Naive thymus-derived CD4-positive, alpha-beta T cell (primary cell): ENCODE measurements at places on chromosomes 5 and 9.

DNA sequence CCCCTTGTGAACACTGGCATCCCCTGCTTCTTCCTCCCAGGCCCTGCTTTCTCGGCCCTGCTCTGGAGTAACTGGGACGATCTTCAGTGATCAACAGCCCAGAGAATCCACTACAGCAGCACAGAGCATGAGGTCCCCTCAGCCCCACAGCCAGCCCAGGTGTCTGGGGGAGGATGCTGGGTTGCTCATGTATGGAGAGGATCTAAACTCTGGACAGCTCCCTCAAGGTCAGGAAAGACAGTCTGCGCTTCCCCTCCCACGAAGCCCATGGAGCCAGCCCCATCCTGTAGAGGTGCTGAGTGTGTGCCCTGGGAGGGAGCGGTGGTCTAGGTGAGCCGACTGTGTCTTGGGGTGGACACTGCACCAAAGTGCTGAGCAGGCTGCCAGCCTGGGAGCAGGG lies 190.2 kb downstream of the GABBR2 start:
- no peak for DNase-seq

GRCh38 chr5:73129143-73129542 lies 8.8 kb downstream of the TMEM171 start:
- DNase-seq, result no peak

- DNase-seq, result peak; percentile 50
Observed at GRCh38 chr5:53481887-53482716, 1.7 kb downstream of the FST start.

GRCh38 chr5:140806834-140807775 lies at the start of gene PCDHA4:
TSS of gene PCDHA4 (plus strand) at chr5:140807068.
- DNase-seq, result no peak

GRCh38 chr9:90967145-90967538 lies 165.5 kb downstream of the SYK start:
- DNase-seq, result no peak

DNA sequence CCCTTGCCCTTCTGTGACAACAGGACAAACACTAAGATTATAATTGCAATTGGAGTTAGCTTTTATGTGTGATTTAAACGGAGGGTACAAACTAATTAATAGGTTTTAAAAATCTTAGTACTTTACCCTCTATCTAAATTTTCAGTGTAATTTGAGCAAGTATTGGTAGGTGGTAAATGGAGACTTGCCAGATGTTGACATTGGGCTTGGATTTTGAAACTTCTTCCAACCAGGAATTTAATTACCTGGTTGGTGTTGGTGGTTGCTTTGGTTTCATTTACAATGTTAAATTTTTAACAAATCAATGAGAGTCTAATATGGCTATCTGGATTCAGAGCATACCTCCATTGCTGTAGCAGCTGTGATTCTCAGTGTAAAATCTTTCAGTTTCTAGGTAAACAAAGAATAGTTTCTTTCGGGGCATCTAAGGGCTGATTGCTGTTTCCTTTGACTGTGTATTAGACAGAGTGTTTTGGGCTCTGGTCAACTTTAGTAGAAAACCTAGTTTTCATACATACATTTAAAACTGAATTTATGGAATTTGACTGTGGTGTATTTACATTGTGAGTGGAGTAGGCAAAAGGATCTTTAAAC lies 1.9 kb downstream of the DAPK1 start:
- no peak for DNase-seq

DNA sequence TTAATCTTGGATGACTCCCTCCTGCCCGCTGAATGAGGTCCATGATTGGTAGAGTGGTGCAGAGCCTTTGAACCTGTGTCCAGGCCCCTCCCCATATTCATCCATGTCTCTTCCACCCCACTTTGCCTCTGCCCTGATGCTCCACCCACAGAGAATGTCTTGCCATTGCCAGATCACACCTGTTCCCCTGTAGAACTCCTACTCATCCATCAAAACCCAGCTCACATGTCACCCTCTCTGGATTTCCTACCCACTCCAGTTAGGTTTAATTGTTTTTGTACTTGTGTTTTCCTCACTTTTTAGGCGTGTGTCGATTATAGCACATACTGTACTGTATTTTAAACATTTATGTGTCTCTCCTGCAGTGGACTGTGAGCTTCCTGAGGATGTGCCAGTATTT lies 107.0 kb upstream of the CTSL start:
- no peak for DNase-seq

GRCh38 chr5:102231693-102232619 lies 64.1 kb downstream of the SLCO4C1 start:
- no peak for DNase-seq

DNA sequence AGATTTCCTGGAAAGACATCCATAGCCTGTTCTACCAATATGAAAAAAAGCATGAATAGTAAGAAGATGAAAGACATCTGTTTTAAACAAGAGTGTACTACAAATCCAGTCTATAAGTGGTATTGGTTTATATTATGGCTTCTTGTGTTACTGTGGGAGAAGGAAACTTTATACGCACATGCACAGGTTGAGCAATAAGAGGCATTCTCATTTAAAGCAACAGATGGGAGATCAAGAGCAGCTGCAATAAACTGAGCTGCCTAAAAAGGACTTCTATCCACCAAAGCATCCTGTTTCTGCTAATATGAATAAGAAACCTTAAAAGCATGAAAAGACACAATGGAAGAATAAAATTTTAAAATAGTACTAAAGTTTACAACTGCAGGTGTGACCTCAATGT lies 8.6 kb upstream of the PCDHB1 start:
- no peak for DNase-seq

DNA sequence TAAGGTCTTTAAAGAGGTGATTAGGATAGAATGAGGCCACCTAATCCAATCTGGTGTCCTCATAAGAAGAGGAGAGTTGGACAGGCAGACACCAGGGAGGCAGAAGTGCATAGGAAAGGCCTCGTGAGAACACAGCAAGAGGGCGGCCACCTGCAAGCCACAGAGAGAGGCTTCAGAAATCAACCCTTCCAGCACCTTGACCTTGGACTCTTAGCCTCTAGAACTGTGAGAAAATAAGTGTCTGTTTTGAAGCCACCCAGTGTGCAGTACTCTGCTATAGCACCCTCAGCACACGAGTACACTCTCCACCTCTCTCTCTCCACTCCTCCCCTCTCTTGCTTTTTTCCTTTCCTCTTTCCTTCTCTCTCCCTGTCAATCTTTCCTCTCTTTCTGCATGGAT lies 26.8 kb downstream of the NIPAL4 start:
- no peak for DNase-seq

GRCh38 chr9:86515221-86515620 lies 161.0 kb upstream of the TUT7 start:
- DNase-seq, result no peak

GRCh38 chr5:38709678-38710306 lies 136.0 kb upstream of the OSMR start:
- no peak for DNase-seq

DNA sequence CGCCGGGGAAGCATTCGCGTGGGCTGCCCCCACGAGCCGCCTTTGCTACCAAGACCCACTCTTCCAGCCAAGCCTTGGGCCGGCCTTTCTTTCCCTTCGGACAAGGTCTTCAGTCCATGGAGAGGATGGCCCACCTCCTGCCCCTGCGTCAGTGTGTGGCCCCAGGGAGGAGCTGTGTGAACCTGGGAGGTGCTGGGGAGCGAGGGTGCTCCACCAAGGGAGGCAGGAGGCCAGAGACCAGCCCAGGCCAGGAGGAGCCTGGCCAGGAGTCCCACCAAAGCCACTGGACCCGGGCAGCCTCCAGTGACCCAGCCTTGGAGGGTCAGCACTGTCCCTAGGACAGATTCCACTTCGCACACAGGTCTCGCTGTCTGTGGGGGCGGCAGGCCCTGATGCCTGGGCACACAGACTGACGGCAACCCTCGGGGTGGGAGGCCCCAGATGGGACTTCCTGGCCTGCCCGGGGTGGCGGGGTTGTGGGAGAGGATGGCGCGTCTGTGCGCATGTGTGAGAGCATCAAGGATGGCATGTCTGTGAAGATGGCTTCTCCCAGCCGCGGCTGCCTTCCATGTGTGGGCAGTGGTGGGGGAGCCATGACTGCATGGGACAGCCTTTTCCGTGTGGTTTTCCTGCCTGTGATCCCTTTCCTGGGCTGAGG lies 113.3 kb upstream of the LPCAT1 start:
- no peak for DNase-seq

DNA sequence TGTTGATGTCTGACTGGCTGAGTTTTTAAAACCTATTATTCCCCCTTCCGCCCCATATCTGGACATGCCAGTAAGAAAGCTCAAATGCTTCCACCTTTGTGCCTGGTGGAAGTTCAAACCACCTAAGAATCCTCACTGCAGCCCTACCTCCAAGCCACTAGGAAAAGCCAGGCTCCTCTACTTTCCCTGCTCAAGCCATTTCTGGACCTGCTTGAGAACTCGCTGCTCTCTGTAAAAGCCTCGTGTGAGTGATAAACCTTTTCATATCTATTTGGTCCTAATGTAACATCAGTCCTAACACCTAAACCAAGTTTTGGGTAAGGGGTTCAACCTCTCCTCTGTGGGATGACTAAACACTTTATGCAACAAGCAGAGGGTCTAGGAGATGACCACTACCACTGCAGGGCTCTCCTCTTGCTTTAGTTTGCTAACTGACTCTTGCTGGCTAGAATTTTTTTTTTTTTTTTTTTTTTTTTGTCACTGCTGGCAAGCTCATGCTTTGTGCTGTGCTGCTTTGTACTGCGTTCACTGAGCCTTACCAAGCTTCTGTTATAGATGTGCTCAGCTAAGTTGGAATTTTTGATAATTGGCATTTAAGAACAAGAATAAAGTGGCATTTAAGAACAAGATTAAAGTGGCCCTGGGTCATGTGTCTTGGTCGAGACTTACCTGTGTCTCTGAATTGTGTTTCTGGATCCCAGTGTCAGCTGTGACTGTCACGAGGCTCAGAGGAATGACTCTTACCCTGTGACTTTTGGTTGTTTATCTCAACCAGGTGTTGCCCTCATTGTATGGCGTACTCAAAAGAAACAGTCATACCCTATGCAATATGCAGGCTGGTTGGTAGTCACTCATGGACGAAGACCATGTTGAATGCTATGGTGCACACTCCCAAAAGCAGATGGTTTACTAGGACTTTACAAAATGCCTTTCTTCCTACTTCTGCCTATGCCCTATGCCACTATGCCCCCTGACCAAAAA lies 19.5 kb downstream of the TRIM32 start:
- no peak for DNase-seq

- DNase-seq, result no peak
Observed at GRCh38 chr5:17879276-17879675, 245.0 kb downstream of the TAF11L14 start.

DNA sequence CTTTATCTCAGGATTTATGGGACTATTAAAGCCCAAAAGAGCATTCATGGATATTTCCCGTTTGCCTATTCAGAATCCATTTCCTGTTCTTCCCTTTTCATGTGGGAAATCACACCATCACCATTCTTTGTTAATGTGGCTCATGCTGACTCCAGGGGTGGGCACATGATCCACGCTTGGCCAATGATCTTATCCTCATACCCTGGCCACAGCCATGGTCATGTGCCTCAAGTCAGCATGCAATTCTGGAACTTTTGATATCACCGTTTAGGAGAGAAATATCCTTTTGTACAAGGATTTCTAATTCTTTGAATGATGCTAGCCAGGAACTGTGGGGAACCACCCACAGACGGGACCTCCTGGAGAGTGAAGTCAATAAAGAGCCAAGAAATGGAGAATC lies 272.2 kb downstream of the PRELID2 start:
- no peak for DNase-seq

- no peak for DNase-seq
Observed at GRCh38 chr9:124593200-124593599, 86.0 kb upstream of the NR5A1 start.

- DNase-seq, result no peak
Observed at GRCh38 chr5:152644029-152644728, 239.1 kb upstream of the NMUR2 start.

GRCh38 chr9:77731008-77731698 lies 83.0 kb upstream of the GNA14 start:
- no peak for DNase-seq

DNA sequence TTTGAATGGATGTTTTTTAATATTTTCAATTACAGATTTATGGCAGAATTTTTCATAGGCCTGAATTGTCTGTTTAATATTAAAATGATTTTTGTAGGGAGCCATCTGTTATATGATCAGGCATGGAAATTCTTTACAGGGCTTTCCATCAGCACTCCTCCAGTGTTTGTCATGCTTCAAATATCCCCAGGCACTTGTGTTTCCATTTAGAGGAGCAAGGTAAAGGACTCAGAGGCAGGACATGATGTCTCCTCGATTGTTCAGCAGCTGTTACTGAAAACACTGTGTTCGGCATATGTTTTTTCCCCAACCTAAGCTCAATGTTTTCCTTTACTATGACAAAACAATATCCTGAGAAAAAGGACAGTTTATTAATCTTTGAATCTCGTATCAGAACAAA lies 172.3 kb upstream of the RFX3 start:
- DNase-seq, result no peak

DNA sequence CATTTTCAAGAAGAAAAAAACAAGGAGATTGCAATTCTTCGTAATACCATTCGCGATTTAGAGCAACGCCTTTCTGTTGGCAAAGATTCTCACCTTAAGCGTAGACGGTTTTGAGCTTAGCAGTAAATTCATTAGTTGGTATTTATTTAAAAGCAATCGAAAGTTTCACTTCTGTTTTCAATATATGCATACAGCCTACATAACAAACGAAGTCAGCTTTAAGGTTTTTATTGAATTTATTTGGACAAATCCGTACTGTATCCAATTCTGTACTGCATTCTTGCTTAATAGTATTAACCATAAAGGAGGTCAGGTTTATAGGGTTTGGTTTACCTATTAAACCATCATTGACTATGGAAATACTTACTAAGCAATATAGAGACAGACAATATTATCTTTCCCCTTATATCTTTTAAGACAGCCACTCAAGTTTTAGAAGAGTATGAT lies 12.0 kb downstream of the SELENOP start:
- no peak for DNase-seq

GRCh38 chr5:53733853-53734252 lies 173.4 kb downstream of the NDUFS4 start:
- no peak for DNase-seq

- DNase-seq, result peak; percentile 29
Observed at GRCh38 chr9:136409557-136410455, 608 bp downstream of the ENTR1 start.

DNA sequence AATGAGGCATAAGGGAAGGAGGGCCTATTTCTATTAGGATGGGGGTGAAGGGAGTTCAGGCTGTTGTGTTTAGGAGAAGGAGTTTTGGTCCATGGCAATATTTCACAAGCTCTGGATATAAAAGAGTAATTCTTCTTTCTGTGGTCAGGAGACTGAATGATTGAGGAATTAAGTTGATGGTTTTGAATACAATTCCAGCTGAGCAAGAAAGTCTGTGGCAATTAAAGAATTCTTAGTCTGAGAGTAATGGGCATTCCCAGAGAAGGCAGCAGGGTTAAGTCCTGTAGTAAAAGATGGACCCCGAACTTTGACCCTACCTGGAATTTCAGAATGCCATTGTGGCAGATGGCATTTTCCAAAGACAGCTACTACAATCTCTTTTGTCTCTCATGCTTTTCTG lies 202.6 kb downstream of the TLE4 start:
- DNase-seq, result no peak

DNA sequence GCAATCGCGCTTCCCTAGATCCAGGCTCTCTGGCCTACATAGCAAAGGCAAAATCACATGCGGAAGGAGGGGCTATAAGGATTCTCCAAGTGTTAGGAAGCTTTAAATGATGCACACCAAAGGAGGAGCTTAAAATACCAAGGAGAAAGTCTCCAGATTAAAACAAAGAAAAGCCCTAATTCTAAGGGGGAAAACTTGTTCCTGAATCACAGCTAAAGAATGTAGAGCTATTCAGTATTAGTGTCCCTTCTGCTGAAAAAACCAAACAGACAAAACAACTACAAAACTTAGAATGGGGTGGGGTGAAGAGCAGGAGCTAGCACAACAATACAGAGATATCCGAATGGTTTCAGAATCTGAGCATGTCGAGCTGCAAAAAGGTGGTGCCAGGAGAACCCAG lies 213.7 kb downstream of the DCP2 start:
- DNase-seq, result no peak
